ENCODE measurements at places on chromosomes 2 and 18. TPM values are rescaled to one million over a fixed set of nuclear protein-coding genes. Genes with fewer than 3 reads are reported as not detected.
A peak's percentile ranks its signal among the peaks of the same experiment; 100 is the strongest.

Gene AMMECR1L
- total RNA-seq = 11.0 TPM

Gene PAX8
- 0.36 TPM for total RNA-seq

Gene RAPH1
- total RNA-seq = 47.6 TPM

GRCh38 chr2:175010848-175011254 lies 5.7 kb upstream of the CHN1 start:
- no peaks in the 10 kb centered on the region for H3K4me1 ChIP-seq
- no peak for DNase-seq
- no peaks in the 10 kb centered on the region for H3K36me3 ChIP-seq
- no peak overlapping the region for H3K4me3 ChIP-seq
- H3K27ac ChIP-seq = no peak overlapping the region
- peaks cover 20% of the 10 kb centered on the region for H3K27me3 ChIP-seq

Gene HS6ST1
- total RNA-seq = 29.3 TPM

DNA sequence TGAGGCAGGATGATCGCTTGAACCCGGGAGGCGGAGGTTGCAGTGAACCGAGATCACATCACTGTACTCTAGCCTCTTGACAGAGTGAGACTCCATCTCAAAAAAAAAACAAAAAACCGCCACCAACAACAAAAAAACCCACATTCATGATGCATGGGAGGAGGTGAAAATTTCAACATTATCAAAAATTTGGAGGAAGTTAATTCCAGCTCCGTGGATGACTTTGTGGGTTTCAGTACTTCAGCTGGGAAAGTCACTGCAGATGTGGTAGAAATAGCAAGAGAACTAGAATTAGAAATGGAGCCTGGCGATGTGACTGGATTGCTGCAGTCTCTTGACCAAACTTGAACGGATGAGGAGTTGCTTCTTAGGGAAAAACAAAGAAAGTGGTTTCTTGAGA lies 74.3 kb downstream of the PRKCE start:
- H3K27ac ChIP-seq = no peak overlapping the region
- DNase-seq = no peak
- no peaks in the 10 kb centered on the region for H3K36me3 ChIP-seq
- H3K27me3 ChIP-seq = no peaks in the 10 kb centered on the region
- H3K4me3 ChIP-seq = no peak overlapping the region
- H3K4me1 ChIP-seq = peaks cover 16% of the 10 kb centered on the region

- H3K27me3 ChIP-seq = no peaks in the 10 kb centered on the region
- peak overlapping the region; percentile 60 for H3K27ac ChIP-seq
Measured at GRCh38 chr2:204321027-204321800, 224.1 kb upstream of the PARD3B start.

Gene FLACC1
- total RNA-seq = 4.3 TPM

Gene IL1F10
- not detected for total RNA-seq

Gene WIPF1
- total RNA-seq = 10.0 TPM

- no peak overlapping the region for H3K4me3 ChIP-seq
- H3K4me1 ChIP-seq = no peaks in the 10 kb centered on the region
- H3K36me3 ChIP-seq = no peaks in the 10 kb centered on the region
- H3K27me3 ChIP-seq = no peaks in the 10 kb centered on the region
- no peak overlapping the region for H3K27ac ChIP-seq
Measured at GRCh38 chr2:195338856-195339255, 318.2 kb upstream of the SLC39A10 start.

Gene KCNG3
- not detected for total RNA-seq

DNA sequence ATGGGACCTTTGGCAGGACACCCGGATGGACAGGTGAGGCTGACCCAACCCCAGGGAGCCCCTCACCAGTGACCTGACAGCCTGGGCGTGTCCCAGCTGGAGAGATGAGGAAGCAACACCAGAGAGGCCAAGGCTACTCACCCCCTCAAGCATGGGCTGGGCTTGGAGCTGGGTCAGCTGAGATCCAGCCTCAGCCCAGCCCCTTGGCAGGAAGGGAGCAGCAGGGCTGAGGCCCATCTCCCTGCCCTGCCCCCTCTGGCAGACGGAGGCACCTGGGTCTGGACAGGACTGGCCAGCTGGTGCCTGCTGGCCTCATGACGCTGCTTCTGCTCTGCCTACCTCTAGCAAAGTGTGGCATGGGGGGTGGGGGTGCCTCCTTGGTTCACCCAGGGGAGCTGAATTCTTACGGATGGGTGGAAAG lies 37.8 kb downstream of the HS6ST1 start:
- H3K27ac ChIP-seq = no peak overlapping the region
- H3K36me3 ChIP-seq = no peaks in the 10 kb centered on the region
- H3K4me1 ChIP-seq = peaks cover 27% of the 10 kb centered on the region
- no peak overlapping the region for H3K4me3 ChIP-seq
- peak; percentile 67 for DNase-seq

GRCh38 chr18:75406491-75407445 lies 20.7 kb downstream of the SMIM21 start:
- H3K4me1 ChIP-seq = no peaks in the 10 kb centered on the region
- H3K27me3 ChIP-seq = no peaks in the 10 kb centered on the region
- no peak for DNase-seq
- H3K4me3 ChIP-seq = no peak overlapping the region
- no peak overlapping the region for H3K27ac ChIP-seq

DNA sequence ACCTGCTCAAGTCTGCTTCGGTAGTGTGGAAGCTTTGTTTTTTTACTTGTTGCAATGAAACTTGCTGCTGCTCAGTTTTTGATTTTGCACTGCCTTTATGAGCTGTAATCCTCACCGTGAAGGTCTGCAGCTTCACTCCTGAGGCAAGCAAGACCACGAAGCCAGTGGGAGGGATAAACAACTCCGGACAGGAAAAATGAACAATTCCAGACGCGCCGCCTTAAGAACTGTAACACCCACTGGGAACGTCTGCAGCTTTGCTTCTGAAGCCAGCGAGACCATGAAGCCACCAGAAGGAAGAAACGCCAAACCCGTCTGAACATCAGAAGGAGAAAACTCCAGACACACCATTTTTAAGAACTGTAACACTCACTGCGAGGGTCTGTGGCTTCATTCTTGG lies 245.7 kb upstream of the REG3G start:
- no peaks in the 10 kb centered on the region for H3K27me3 ChIP-seq
- no peaks in the 10 kb centered on the region for H3K36me3 ChIP-seq
- DNase-seq = no peak
- H3K27ac ChIP-seq = peak overlapping the region; percentile 60

GRCh38 chr2:217035967-217036366 lies 176.1 kb upstream of the TNP1 start:
- no peaks in the 10 kb centered on the region for H3K27me3 ChIP-seq
- H3K27ac ChIP-seq = no peak overlapping the region
- H3K4me3 ChIP-seq = no peak overlapping the region
- DNase-seq = peak; percentile 65
- no peaks in the 10 kb centered on the region for H3K36me3 ChIP-seq

GRCh38 chr2:37244017-37244416 lies 12.6 kb downstream of the NDUFAF7 start:
- H3K36me3 ChIP-seq = peaks cover 5% of the 10 kb centered on the region
- DNase-seq = no peak
- H3K27me3 ChIP-seq = no peaks in the 10 kb centered on the region
- peak overlapping the region; percentile 46 for H3K27ac ChIP-seq
- H3K4me3 ChIP-seq = no peak overlapping the region

DNA sequence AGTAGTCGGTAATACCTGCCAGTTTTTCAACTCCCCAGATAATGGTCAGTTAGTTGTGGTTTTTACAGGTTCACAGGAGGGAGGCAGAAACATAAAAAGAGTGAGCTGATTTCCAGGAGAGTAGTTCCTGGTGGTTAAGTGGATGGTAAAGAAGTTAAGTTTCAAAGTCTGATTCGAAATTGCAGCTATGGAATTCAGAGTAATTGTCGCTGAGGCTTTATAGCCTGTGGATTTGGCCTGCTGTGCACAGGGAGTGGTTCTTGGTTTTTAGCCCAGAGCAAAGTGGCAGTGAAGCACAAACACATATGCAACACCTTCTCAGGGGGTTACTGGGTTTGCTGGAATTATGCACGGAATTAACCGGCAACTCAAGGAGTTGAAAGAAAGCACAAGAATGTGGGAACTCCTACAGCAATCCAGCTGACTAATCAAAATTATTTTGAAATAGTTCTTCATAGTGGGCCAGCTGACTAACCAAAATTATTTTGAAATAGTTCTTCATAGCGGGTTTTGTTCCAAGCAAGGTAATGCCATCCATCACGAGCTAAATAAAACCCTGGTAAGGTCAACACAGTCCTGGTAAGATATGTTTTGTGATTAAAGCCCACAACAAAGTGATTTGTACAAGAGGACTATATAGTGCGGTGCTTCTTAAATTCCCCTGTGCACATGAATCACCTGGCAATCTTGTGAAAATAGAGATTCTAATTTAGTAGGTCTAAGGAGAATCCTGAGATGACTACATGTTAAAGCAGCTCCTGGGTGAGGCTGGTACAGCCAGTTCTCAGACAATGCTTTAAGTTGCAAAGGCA lies 94.4 kb downstream of the SGPP2 start:
- H3K4me1 ChIP-seq = peaks cover 13% of the 10 kb centered on the region
- H3K27ac ChIP-seq = no peak overlapping the region
- DNase-seq = no peak

DNA sequence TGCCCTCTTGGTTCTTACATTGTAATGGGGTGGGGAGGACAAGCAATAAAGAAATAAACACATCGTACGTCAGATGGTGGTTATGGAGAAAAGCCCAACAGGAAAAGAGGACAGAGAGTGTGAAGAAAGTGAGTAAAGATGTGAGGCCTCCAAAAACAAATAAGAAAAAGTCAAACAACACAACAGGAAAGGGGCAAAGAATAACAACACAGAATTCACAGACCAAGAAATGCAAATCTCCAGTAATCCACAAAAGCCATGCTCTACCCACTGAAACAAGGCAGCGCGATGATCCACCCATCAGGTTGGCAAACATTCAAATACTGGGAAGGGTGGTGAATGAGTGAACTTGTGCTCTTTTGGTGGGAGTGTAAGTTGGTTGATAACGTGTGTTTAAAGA lies 16.7 kb upstream of the DUSP2 start:
- H3K27ac ChIP-seq = no peak overlapping the region
- H3K4me3 ChIP-seq = no peak overlapping the region
- no peaks in the 10 kb centered on the region for H3K36me3 ChIP-seq
- DNase-seq = no peak

GRCh38 chr2:233133239-233133638 lies 73.1 kb downstream of the INPP5D start:
- no peaks in the 10 kb centered on the region for H3K4me1 ChIP-seq
- H3K4me3 ChIP-seq = no peak overlapping the region
- no peak overlapping the region for H3K27ac ChIP-seq
- no peak for DNase-seq
- H3K36me3 ChIP-seq = no peaks in the 10 kb centered on the region

DNA sequence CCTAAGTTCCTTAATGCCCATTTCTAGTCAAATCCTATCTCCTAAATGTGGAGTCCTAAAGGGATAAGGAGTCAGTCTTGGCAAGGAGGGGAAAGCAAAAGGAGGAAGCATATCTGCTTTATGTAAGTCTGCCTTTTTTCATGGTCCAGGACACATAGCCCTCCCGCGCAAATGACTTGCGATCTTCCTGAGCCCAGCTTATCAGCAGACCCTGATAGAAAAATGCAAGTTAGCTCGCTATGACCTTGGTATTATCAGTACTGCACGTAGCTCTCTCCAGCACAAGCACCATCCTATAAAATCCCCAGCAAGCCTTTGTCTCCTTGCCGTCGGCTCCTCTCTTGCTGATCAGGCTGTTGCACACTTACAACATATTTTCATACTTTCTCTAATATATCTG lies 281.4 kb upstream of the KCNH7 start:
- H3K27me3 ChIP-seq = no peaks in the 10 kb centered on the region
- H3K4me3 ChIP-seq = no peak overlapping the region
- DNase-seq = no peak

GRCh38 chr2:24586955-24587354 lies 95.9 kb downstream of the NCOA1 start:
- peaks cover 7% of the 10 kb centered on the region for H3K4me1 ChIP-seq
- DNase-seq = no peak
- H3K36me3 ChIP-seq = peaks cover 27% of the 10 kb centered on the region
- H3K27me3 ChIP-seq = no peaks in the 10 kb centered on the region

DNA sequence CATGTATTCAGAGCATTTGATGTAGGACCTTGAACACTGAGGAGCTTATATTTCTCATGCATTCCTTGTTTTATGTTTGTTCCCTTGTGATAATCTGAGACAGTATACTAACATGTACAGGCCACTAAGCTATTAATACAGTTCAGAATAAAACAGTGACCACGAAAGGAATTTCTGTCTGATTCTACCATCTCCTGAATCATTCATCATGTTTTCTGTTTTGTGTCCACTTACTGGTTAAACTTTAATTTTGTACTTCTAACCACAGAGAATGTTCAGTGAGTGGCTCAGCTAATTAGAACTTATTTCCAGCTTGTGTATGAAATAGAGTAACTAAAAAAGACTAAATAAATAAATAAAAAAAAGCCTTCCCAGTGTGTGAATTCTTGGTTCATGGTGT lies 110.4 kb downstream of the LRP1B start:
- no peaks in the 10 kb centered on the region for H3K4me1 ChIP-seq
- H3K4me3 ChIP-seq = no peak overlapping the region
- H3K27ac ChIP-seq = no peak overlapping the region
- no peaks in the 10 kb centered on the region for H3K27me3 ChIP-seq

- H3K36me3 ChIP-seq = no peaks in the 10 kb centered on the region
- H3K4me3 ChIP-seq = no peak overlapping the region
- H3K4me1 ChIP-seq = peaks cover 13% of the 10 kb centered on the region
- DNase-seq = no peak
- H3K27me3 ChIP-seq = no peaks in the 10 kb centered on the region
- no peak overlapping the region for H3K27ac ChIP-seq
Measured at GRCh38 chr18:26543373-26543772, 5.0 kb downstream of the KCTD1 start.

Gene MERTK
- total RNA-seq = 4.2 TPM

GRCh38 chr18:69455125-69455524 lies 54.4 kb downstream of the DOK6 start:
- no peak overlapping the region for H3K4me3 ChIP-seq
- no peaks in the 10 kb centered on the region for H3K36me3 ChIP-seq
- H3K4me1 ChIP-seq = no peaks in the 10 kb centered on the region

Gene SKOR2
- total RNA-seq = not detected

Gene EVX2
- not detected for total RNA-seq

Gene FEV
- not detected for total RNA-seq

GRCh38 chr18:22346953-22347605 lies 70.6 kb downstream of the CTAGE1 start:
- H3K27ac ChIP-seq = peak overlapping the region; percentile 28
- H3K27me3 ChIP-seq = peaks cover 50% of the 10 kb centered on the region
- H3K36me3 ChIP-seq = no peaks in the 10 kb centered on the region
- no peak overlapping the region for H3K4me3 ChIP-seq

Data from psoas muscle (tissue), 8 donors.